Umbilical cord (tissue), 2 donors: ENCODE measurements at places on chromosomes 4 and X.

DNA sequence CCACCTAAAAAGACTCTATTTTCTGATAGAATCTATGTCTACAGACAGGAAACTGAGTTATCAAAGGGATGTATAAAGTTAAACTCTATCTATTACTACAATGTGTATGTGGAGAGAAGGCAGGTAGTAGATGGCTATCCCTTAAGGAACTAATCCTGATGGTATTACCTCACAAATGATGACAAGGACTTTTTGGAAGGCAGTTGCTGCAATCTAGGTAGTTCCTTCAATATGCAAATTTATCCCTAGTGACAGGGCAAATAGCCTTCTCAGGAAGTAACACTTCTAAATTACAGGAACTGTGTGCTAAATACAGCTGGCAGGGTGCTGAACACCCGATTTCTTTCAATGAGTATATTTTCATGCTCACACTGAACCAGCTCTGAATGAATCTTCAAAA is 177.4 kb downstream of the COL25A1 start:
- DNase-seq: no peak

GRCh38 chr4:75673959-75674328 is 733 bp upstream of the G3BP2 start:
- DNase-seq: peak; percentile 27

DNA sequence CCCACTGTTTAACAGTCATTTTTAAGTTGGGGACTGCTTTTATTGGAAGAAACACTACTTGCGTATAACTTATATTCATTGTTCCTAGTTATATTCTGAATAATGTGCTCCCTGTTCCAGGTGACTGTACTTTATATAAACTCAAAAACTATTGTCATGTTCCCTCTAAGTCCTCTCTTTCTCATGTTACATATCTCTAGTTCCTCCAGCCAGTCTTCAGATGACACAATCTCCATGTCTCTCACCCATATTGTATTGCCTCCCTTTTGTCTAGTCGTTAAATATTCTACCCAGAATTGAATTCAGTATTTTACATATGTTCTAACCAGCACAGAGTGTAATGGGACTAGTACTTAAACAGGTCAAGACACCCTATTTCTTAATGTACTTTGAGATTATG is 5.3 kb downstream of the VAMP7 start:
- DNase-seq: no peak

GRCh38 chr4:14237911-14238310 is 610.4 kb upstream of the BOD1L1 start:
- DNase-seq: no peak

DNA sequence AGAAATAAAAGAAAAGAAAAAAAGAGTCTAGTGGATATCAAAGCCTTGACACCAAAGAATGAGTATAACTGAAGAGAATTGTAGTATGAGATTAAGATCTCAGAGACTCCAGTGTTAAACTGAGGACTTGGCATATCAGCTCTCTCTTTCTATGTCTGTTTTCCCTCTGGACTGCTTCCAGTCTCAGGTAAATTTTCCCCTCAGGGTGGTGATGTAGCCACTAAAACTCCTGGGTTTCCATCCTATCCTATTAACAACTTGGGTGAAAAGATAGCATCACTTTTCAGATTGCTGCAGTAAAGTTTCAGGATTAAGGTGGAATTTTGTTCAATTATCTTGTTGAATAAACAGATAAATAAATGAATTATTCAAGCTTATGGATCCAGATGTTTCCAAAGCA is 85.7 kb downstream of the ATP10D start:
- no peak for DNase-seq

- DNase-seq: peak; percentile 11
Observed at GRCh38 chr4:24322511-24322910, 261.8 kb downstream of the DHX15 start.

- no peak for DNase-seq
Observed at GRCh38 chr4:177302371-177303100, 7.1 kb upstream of the NEIL3 start.

- DNase-seq: no peak
Observed at GRCh38 chr4:105357258-105357980, 116.4 kb downstream of the PPA2 start.

GRCh38 chr4:125582302-125582701 is 267.5 kb downstream of the FAT4 start:
- no peak for DNase-seq

DNA sequence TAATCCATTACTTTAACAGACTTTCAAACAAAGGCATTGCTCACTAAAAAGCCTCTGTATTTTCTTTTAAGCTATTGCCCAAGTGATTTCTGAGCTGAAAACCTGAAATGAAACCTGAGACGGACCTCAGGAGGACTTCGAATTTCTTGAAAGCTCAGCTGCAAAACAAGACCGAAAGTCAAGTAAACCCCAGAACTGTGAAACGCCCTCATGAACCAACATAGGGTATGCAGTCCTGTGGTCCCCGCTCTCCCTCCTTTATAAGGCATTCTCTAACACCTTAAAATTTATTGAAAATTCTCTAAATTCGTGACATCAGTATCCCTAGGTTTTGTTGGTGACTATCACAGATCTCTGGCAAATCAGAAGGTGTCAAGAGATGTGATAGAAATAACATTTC is 91.8 kb downstream of the SHISA3 start:
- no peak for DNase-seq

GRCh38 chrX:107935664-107936433 is 46.3 kb downstream of the TEX13B start:
- DNase-seq: no peak

- DNase-seq: no peak
Observed at GRCh38 chrX:134020910-134021309, 35.5 kb upstream of the GPC3 start.

GRCh38 chrX:10450229-10450958 is 170.0 kb downstream of the MID1 start:
- DNase-seq: peak; percentile 72

DNA sequence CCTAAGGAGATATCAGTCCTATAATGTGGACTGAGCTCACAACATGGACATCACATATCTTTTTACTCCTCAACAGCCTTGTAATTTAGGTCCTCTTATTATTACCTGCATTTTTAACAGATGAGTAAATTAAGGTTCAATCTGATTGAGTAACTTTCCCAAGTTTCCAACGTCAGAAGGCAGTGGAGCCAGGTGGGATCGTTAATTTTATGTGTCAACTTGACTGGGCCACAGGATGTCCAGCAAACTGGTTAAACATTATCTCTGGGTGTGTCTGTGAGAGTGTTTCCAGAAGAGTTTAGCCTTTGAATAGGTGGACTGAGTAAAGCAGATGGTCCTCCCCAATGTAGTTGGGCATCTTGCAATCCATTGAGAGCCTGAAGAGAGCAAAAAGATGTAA is 59.0 kb upstream of the SLIT2 start:
- no peak for DNase-seq

GRCh38 chr4:84384801-84385200 is 114.3 kb downstream of the NKX6-1 start:
- DNase-seq: no peak

DNA sequence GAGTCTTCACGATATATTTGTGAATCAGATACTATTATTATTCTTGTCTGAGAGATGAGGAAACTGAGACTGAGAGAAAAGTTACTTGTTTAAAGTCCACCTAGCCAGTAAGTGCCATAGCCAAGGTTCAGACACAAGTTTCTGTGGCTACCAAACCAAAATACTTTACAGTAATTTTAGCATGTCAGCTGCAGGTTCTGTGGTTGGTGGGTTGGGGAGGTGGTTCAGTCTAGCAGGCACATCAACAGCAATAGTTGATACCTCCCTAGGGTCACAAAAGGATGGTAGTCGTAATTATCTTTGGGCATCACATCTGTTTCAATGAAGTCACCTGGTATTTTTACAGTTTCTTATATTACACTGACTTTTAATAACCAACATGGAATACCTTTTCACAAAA is 35.6 kb upstream of the EDA2R start:
- no peak for DNase-seq

GRCh38 chr4:103853627-103854026 is 133.8 kb upstream of the TACR3 start:
- DNase-seq: no peak

DNA sequence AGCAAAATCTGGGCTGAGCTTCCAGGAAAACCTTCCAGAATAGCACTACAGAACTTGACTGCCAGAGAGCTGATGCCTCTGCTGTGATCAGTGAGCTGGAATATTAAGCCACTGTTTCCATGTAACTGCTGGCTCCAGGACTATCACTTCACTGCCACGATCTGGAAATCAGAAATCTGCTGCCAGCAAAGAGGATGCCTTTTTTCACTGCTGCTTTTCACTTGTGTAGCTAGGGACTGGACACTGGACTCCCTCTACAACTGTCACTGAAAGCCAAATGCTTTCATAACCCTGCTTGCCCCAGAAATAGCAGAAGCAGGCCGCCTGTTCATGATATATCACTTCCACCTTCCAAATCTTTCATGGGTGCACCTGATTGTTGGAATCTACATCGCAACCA is 9.4 kb upstream of the AP1S2 start:
- no peak for DNase-seq

GRCh38 chr4:20264688-20265087 is 13.0 kb downstream of the SLIT2 start:
- no peak for DNase-seq

DNA sequence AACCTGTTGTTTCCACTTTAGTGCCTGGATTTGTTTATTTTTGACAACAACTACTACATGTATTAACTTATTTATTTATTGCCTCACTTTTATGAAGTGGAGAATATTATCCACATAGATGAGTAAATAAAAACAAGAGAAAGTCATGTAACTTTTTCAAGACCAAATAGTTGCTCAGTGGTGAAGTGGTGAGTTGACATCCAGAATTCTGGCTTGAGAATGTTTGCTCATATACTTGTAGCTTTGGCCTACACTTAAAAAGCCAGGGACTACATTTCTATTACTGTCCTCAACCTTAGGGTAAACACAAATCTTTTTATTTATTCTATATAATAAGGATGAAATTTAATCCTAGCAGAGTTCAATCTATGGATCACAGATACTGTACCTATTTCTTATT is 47.7 kb upstream of the GALNTL6 start:
- DNase-seq: no peak

GRCh38 chrX:134256684-134257083 is 19.7 kb downstream of the CCDC160 start:
- DNase-seq: no peak
